Thoracic aorta (tissue), 2 donors: ENCODE measurements at places on chromosomes 2 and 18.

DNA sequence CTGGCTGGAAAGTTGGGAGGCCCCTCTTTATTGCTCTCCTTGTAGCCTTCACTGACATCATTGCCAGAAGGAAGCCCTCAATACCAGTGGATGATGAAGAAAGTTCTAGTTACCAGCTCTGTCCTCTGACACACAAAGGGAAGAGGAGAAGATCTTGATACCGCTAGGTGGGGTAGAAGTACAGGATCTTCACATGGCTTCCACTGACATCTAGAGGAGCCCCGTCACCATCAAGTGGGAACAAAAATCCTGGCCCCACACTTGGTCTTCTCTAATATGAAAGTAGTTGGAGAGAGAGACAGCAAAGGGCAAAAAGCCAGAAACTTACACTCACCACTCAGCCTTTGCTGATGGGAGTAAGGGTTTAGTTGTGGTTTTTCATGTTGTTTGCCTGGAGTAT, 12.4 kb downstream of the XIRP2 start:
- DNase-seq = no peak

GRCh38 chr2:172402198-172402597, 25.2 kb upstream of the ITGA6 start:
- DNase-seq = no peak

GRCh38 chr2:233444501-233444900, 90.2 kb downstream of the DGKD start:
- DNase-seq = no peak

- DNase-seq = no peak
Measured at GRCh38 chr2:20737505-20737904, 70.6 kb downstream of the GDF7 start.

GRCh38 chr18:47606526-47606925, 323.9 kb downstream of the SMAD2 start:
- DNase-seq = no peak

DNA sequence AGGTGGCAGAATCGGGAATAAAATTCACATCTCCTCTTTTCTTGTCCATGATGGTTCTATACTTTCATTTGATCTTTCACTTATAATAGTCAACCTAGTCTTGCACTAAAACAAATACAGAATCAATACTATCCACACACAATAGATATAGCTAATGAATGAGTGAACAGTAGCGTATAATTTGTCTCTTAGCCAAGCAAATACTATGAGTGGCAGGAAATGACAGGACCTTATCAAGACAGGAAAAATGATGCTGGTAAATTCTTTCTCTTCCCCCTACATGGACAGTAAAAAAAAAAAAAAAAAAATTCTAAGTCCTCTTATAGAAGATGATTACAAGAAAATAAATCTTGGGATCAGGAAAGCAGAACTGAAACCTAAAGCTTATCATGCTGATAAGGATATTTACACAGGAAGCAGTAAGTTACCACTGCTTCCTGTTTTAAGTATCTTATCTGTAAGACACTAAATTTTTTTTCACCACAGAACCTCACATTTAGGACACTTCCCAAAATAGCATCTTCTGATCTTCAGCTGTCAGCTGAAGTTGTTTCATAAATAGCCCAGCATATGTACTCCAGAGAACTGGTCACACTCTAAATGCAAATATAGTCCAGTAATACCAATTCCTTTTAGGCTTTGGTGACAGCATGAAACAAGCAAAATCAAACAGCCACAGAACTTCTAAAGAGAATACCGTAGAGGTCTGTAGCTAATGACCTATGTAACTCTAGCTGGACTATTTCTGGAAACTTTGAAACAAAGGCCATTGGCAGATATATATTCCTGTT, 27.0 kb downstream of the IRS1 start:
- DNase-seq = no peak

DNA sequence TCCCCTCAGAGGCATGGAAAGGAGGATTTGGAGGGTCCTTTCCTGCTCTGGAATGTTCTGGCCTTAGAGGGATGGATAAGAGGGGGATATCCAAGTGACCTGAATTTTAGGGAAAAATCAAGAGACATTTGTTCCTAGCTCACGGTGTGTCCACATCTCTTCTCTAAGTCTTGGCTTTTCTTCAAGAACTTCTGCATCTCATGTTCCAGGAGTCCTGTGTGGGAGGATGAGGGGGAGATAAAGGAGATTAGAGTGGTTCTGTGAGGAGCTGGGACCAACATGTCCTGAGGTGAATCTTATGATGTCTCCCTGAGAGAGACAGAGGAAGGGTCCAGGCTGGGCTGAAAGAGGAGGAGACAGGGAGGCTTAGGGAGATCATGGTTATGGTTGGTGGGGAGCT, 11.7 kb downstream of the EMX1 start:
- DNase-seq = no peak

DNA sequence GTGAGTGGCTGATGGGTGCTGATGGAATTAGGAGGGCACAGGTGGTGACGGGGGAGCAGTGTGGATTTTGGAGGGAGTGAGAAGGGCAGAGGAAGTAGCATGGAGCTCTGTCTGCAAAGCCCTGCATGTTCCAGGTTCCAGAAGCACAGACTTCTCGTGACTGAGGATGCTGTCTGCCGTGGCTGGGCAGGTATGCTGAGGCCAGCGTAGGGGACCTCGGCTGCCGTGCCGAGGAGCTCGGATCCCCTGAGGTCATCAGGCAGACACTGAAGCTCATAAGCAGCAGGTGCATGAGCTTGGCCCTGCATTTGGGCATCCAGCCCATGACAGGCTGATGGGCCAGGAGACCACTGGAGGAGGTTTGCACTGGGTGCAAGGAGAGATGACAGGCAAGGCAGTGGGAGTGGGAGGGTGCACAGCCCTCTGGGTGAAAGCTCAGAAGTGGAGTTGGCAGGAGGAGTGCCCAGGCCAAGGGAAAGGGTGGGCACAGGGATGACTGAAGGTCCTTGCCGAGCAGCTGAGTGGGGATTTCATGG, 215.3 kb downstream of the SH3RF3 start:
- no peak for DNase-seq

- DNase-seq = no peak
Measured at GRCh38 chr2:231134910-231135655, 10.2 kb upstream of the HTR2B start.

DNA sequence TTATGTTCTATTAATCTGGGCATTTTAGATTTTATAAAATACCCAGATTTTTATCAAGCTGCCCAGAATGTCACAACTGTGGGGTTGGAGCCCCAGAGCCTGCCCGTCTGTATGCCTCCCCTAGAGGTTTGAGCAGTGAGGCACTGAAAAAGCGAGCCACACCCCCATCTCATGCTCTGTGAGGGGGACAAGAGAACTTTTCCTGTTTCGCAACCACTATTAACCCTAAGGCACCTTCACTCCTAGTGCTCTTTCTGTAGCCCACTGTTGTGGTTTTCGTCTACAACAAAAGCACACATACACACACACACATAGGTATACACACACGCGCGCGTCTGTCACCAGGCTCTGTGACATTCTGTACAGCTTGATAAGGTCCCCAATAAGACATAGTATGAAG, 38.0 kb downstream of the DCDC2C start:
- DNase-seq = no peak

GRCh38 chr2:110820128-110820527, 87.8 kb downstream of the ACOXL start:
- no peak for DNase-seq

DNA sequence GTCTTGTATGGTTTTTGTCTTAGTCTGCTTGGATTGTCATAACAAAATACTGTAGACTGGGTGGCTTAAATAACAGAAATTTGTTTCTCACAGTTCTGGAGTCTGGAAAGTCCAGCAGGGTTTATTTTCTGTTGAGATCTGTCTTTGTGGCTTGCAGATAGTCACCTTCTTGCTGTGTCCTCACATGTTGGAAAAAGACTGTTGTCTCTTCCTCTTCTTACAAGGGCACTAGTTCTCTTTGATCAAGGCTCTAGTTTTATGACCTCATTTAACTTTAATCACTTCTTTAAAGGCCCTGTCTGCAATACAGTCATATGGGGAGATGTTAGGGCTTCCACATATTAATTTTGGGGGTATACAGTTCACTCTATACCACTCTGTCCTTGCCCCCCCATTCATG, 56.5 kb downstream of the NBEAL1 start:
- DNase-seq = no peak

GRCh38 chr18:56702946-56703345, 51.8 kb downstream of the WDR7 start:
- DNase-seq = no peak

- no peak for DNase-seq
Measured at GRCh38 chr2:219525533-219526232, 11.4 kb downstream of the ASIC4 start.

DNA sequence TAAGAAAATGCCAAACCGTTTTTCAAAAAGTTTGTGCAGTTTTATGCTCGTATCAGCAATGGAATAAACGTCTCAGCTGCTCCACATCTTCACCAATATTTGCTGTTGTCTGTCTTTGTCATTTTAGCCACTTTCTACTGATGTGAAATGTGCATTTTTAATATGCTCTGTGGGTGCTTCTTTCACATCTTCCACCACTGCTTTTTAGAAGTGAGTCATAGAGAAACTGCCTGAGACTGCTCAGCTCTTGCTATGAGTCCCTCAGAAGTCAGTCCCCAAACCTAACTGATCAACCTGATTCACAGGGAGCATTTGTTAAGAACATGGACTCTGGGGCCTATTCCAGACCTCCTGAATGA, 41.0 kb upstream of the EPC2 start:
- DNase-seq = no peak

- DNase-seq = no peak
Measured at GRCh38 chr2:235495373-235496238, 1.8 kb downstream of the AGAP1 start.

- DNase-seq = no peak
Measured at GRCh38 chr2:16404146-16404545, 261.5 kb downstream of the CYRIA start.
